ENCODE measurements at places on chromosomes 12 and 14.

DNA sequence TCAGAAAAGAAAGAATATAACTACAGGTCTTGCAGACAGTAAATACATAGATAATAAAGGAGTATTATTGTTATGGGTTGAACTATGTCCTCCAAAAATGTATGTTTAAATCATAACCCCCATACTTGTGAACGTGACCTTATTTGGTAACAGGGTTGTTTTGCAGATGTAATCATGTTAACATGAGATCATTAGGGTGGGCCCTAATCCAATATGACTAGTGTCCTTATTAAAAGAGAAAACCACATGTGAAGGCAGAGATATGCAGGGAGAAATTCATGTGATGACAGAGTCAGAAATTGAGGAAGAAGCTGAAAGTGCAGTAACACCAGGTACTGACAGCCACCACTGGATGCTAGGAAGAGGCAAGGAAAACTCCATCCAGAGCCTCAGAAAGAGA, 29.0 kb downstream of the MAGOHB start:
- DNase-seq = no peak

DNA sequence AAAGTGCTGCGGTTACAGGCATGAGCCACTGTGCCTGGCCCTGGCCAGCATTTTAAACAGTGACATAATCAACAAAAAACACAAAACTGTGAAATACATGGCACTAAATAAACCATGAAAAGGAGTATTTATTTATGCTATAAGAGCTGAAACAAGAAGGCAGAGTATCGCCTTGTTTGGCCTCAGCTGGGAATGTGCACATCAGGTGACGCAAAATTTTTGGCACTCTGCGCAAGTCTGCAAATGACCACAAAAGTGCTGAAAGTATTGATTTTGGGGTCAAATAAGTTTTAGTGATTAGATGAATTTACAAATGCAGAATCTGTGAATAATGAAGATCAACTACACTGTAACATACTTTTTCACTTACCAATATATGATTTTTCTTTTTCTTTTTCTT, 36.6 kb upstream of the NFKBIA start:
- no peak for DNase-seq

DNA sequence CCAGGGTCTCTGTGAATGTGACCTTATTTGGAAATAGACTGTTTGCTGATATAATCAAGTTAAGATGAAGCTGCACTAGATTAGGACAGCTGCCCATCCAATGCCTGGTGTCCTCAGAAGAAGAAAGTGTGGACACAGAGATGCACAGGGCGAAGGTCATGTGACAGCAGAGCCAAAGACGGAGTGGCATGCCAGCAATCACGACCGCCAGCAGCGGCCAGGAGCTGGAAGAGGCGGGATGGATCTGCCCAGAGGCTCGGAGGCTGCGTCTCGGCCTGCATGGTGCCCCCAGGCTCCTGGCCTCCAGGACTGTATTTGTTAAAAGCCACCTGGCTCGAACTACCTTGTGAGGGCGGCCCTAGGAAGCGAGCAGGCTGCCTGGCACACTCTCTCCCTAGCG, 76.5 kb downstream of the RFLNA start:
- DNase-seq = no peak

DNA sequence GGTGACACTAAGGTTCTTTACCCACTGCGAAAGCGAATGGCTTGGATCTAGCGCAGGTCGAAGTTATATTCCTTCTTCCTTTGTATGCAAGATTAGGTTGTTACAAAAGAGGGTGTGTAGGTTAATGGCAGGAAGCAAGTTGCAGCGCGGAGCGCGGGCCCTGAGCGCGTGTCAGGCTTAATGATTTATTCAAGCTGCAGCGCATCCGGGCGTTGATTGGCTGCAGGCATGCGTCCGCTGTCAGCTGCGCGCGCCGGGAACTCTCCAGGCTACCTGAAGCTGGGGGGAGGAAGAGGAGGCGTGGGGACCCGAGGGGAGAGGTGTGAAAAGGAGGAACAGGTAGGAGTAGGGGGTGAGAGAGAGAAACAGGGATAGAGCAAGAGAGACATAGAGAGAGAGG, 7.4 kb downstream of the ASCL1 start:
- no peak for DNase-seq

GRCh38 chr12:109695416-109695815, 18.2 kb upstream of the FAM222A start:
- DNase-seq = no peak

- DNase-seq = no peak
These were observed 165.9 kb downstream of the TMTC3 start for GRCh38 chr12:88307961-88308360.

DNA sequence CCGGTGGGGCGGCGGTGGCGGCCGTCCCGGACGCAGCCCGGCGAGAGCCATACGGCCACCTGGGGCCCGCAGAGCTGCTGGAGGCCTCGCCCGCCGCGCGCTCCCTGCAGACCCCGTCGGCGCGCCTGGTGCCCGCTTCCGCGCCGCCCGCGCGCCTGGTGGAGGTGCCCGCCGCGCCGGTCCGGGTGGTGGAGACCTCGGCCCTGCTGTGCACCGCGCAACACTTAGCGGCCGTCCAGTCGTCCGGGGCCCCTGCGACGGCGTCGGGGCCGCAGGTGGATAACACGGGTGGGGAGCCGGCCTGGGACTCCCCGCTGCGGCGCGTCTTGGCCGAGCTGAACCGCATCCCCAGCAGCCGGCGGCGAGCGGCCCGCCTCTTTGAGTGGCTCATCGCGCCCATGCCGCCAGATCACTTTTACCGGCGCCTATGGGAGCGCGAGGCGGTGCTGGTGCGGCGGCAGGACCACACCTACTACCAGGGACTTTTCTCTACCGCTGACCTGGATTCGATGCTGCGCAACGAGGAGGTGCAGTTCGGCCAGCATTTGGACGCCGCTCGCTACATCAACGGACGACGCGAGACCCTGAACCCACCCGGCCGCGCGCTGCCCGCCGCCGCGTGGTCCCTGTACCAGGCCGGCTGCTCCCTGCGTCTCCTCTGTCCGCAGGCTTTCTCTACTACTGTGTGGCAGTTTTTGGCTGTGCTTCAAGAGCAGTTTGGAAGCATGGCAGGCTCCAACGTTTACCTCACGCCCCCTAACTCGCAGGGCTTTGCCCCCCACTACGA, 716 bp downstream of the RIOX1 start:
- peak; percentile 53 for DNase-seq

- no peak for DNase-seq
These were observed 143.8 kb downstream of the ADGRD1 start for GRCh38 chr12:131097202-131098177.

DNA sequence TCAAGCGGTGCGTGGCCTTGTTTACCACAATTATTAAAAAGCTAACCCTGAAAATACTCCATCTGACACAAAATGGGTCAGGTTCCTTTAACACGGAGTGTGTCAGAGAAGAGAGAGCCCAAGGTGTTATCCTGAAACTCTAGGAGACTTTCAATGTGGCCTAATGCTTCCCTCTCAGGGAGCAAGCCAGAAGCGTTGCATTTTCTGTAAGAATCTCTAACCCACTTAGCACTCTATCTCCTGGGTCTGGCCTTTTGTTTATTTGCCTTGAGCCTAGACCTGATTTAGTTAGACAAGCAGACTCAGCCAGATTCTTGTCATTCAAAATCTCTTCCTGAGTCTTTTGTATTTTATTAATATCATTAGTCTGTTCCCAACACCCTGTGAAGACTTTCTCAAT, 184.0 kb upstream of the SYT1 start:
- no peak for DNase-seq

DNA sequence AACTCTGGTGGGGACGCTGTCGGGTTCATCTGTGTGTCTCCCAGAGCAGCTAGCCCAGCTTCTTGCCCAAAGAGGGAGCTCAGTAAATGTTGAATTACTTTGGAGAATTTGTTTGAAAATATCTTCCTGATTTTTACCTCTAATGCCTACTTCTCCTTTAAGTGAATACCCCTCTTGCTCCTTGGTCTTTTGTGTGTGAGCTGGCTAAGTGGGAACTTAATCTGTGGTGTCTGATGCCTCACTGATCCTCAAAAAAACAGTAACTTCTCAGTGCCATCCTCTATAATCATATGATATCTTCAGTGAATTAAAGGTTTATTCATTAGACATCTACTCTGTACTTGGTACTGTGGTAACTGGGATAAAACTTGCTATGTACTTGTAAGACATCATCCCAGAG, 7.7 kb upstream of the PSMA6 start:
- DNase-seq = no peak

GRCh38 chr12:32272465-32272864, 126.9 kb upstream of the FGD4 start:
- DNase-seq = no peak

DNA sequence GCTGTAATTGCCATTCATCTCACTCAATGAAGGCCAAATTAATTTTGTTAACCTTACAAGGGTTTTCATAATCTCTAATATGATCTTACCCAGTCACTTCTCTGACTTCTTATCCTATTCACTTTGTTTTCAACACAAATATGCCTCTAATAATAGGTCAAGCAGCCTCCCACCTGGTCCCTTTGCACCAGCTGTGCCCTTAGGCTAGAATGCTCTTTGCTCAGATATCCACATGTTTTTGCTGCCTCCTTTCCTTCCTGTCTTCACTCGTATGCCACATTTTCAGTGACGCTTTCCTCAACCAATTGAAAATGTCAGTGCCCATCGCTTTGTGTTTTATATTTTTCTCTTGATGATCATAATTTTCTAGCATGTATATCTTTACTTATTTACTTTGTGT, 106.4 kb upstream of the SYT10 start:
- no peak for DNase-seq

- DNase-seq = no peak
These were observed 11.0 kb downstream of the DLGAP5 start for GRCh38 chr14:55180434-55180833.

- DNase-seq = no peak
These were observed 2.1 kb downstream of the PLD4 start for GRCh38 chr14:104926619-104927431.

GRCh38 chr12:101209319-101210302, at the start of gene SLC5A8:
SLC5A8 (minus strand) TSS chr12:101210238; CDS start chr12:101209848, 390 bp downstream.
- DNase-seq = no peak

GRCh38 chr12:80100591-80100990, 1.3 kb downstream of the OTOGL start:
- DNase-seq = no peak

DNA sequence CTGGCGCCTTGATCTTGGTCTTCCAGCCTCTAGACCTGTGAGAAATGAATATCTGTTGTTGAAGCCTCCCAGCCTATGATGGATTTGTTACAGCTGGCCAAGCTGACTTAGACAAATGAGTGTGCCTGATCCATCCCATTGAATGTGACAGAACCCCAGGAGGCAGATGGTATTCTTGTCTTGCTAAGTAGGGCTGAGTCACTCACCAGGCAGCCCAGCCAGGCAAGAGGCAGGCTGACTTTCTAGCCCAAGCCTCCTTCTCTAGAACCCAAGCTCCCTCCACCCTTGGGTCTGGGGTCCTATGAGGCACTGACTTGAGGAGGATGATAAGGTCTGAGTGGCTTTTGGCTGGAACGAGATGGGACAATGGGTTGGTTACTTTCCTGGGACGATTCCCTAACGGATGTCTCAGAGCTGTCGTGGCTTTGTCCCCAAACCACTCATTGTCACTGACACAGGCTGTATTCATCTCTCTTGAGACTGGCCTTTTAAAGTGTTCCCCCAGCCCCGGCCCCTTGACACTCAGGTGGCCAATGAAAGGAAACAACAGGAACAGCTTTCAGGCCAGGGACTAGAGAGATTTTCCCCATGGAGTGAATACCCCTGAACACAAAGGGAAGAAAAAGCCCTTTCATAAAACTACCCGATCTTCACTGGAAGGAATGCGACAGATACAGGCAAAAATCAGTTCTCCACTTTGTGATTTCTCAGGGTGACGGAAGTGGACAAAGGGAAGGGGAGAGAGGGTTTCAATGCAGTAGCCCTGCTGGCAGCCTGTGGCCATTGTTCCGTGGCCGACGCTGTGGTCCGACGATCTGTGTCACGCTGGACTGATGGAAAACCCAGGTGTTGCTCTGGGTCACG, 264.2 kb downstream of the AACS start:
- no peak for DNase-seq

DNA sequence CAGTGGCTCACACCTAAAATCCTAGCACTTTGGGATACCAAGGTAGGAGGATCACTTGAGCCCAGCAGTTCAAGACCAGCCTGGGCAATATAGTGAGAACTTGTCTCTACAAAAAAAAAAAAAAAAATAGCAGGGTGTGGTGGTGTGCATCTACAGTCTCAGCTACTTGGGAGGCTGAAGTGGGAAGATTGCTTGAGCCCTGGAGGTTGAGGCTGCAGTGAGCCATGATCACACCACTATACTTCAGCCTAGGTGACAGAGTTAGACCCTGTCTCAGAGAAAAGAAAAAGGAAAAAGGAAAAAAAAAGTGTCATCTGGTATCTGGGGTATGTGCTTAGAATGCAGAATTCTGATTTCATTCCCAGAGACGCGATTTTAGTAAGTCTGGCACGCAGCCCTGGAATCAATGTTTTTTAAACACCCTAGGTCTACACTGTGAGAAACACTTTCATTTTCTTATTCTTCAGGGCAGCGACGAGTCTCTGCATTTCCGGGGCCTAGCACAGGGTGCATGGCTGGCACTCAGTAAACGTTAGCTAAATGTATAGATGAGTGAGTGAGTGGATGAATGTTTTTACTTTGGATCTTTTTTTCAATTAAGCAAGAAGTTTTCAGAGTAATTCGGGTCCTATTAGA, 243.8 kb upstream of the PWP1 start:
- no peak for DNase-seq

DNA sequence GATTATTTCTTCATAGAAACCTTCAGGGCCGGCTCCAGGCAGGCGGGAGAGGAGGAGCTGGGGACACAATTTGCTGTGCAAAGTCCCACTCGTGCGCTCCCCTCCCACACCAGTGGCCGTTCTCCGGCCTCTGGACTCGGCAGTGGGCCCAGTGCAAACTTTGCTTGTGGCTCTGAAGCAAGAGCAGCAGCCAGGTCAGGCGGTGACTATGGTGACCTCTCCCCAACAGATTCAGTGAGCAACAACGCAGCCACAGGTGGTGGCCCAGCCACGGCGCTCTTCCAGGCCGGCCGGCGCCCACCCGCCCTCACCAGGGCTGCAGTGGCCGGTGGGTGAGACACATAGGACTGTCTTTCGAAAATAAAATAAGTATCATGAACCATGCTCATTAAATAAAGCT, 29.5 kb downstream of the VPS37B start:
- DNase-seq = no peak

GRCh38 chr12:97754306-97754705, 291.7 kb downstream of the RMST start:
- no peak for DNase-seq

DNA sequence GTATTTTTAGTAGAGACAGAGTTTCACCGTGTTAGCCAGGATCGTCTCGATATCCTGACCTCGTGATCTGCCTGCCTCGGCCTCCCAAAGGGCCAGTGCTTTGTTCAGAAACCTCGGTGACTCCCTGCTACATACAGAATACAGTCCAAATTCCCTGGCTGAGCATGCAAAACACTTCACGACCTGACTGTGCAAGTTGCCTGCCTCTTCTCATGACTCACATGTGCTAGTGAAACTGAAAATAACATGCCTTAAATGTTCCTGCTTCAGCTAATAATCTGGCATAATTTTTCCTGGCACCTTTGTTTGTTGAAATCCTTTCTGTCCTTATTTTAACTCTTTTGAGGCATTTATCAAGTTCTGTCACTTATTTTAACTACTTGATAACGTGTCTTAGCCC, 8.2 kb downstream of the DMAC2L start:
- no peak for DNase-seq

Data from activated CD4-positive, CD25-positive, alpha-beta regulatory T cell (primary cell).